Activated T-cell treated with anti-CD3 and anti-CD28 coated beads for 4 hours (primary cell): ENCODE measurements at places on chromosomes 6 and 20.

- DNase-seq = no peak
These were observed 51.6 kb upstream of the OGFRL1 start for GRCh38 chr6:71236926-71237434.

- DNase-seq = no peak
These were observed 70.8 kb upstream of the DYNLRB1 start for GRCh38 chr20:34445177-34446065.

DNA sequence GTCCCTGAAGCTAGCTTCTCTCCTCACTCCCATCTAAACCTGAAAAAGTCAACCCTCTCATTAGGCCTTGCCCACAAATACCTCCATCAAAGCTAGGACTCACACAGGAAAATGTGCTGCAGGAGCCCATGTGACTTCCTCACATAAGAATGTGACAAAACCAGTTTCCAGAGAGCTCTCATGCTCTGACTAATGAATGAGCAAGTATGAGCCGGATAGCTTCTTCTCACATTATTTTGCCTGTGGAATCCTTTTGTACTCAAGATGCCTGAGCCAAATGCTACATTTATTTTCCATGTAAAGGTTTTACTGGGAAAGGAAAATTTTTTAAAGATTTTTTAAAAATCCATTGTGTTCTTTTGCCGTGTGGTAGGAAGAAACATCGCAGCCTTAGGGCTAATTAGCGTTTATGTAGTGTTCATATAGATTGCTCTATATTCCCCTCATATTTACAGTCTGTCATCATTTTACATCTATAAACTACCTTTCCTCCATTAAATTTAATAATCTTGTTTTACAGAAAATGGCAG is 68.6 kb upstream of the CCN6 start:
- peak; percentile 29 for DNase-seq

DNA sequence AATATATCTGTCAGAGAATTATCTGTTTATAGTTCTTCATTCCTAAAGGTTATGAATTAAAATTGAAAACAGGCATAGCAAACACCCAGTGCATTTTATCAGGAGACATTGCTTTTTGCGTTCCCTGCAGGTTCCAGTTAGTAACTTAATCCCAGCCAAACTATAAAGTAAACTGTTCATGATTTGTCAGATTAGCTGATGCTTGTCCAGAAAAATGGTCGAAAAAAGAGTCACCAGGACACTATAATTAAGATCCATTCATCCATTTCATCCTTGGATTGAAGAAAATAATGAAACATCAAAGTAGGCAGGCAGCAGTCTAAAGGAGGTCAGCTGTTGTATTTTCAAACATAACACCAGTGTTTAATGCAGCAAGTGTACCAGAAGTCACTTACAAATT is 75.9 kb downstream of the EPHA7 start:
- DNase-seq = no peak

- DNase-seq = no peak
These were observed 89.1 kb upstream of the PHACTR3 start for GRCh38 chr20:59515013-59515905.

GRCh38 chr20:24868396-24868927 is 80.6 kb upstream of the CST7 start:
- DNase-seq = no peak

- DNase-seq = no peak
These were observed 378 bp upstream of the ERVFRD-1 start for GRCh38 chr6:11111769-11112437.

DNA sequence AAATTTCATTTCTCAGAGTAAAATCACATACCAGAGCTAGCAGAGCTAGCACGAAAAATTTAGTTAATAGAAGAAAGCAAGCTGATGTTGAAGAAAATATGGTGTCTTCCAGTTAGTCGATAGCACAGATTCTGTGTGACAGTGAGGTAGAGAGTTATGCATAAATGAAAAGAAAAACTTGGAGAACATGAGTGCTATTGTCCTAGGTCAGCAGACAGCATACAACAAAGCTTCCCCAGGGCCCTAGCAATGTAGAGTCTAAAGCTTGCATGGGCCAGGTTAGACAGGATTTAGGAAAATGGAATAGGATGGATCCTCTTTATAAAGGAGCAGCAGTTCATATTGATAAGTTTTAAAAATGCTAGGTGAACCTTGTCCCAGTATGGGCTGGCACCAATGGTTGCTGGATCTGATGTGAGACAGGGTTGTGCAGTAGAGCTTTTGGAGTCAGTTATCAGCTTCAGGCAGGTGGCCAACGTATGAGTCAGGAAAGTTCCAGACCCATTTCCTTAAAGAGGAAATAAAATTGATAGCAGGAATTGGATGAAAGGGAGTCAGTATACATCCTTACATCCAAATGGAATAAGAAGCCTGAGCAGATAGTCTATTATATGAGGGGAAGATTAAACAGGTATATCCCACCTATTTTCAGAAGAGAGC is 277.2 kb downstream of the FRK start:
- DNase-seq = no peak

- DNase-seq = no peak
These were observed 26.8 kb downstream of the MYT1 start for GRCh38 chr20:64191002-64191401.

DNA sequence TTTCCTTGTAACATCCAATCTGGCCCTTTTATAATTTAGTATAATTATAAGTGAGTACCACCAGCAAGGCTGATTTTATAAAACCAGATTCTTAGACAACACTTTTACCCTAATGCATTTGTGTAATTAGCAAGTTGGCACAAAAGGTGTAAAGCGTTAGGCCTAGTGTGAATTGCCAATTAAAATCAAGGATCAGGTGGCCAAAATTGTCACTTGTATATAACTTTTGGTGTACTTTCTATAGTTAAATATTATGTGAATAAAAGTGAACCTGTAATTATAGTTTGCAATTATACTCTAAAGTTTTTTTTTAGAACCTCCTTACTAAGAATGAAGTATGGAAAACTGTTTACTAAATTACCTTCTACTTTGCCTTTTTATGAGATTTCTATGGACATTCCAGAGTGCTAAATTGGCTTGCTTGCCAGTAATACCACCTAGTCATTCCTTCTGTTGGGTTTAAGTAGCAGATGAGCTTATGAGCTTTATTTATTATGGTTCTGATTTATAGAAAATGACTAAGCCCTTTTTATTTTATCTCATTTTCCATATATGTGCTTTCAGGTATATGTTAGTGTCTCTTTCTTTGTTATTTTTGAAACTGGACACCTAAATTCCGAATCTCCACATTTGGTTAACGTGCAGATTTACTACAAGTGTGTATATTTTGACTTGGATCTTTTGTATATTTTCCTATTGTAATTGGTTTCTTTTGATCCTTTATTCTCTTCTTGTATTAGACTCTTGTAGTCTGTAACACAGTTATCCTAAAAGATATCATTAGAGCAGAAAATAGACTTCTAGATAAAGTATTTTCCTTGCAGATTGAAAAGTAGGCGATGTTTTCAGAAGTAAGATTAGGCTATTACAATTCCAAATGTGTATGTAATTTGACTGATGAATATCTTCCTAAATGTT is 3.9 kb downstream of the STXBP5 start:
- no peak for DNase-seq

- DNase-seq = no peak
These were observed 54.7 kb downstream of the TRMT6 start for GRCh38 chr20:5895626-5896025.

GRCh38 chr6:36244641-36245280 is 25.1 kb upstream of the PNPLA1 start:
- no peak for DNase-seq

DNA sequence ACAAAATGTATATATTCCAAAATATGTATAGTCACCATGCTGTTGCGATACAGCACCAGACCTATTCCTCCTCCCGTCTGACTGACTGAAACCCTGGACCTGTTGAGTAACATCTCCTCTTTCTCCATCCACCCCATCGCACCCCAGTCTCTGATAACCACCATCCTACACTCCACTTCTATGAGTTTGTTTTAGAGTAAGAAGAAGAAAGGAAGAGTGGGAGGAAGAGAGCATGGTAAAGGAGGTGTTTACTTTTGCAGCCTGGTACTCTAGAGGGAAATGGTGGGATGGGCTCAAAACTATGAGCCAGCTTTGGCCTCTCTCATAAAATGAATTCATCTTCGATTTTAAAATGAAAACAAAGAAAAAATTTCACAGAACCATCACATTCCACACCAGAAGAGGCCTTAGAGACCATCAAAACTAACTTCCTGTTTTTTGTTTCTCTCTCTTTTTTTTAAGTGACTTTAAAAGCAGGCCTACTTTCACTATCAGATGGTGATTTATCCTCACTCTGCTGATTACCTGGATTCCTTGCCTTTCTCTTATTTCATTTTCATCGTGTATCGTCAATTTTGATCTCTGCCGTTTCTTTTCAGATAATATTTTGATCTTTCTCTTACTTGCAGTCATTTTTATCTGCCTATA is 16.8 kb upstream of the FUCA2 start:
- DNase-seq = no peak

GRCh38 chr6:25405442-25405841 is 126.3 kb downstream of the CARMIL1 start:
- no peak for DNase-seq

DNA sequence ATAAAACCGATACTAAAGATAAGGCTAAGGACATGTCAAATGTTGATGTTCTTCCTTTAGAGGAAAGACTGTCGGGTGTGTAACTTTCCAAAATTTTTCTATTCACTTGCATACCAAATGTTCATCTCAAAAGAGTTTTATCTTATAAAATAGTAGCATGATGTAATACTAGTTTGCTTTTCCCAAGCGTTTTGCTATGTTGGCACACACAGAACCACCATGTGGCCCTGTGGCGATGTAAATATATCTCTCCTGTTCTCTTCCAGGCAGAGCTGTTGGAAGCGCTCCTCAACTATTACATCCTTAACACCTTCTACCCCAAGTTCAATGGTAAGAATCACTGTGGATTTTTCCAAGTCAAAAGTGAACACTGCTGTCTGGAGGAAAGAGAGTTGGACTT is 26.5 kb downstream of the LBP start:
- DNase-seq = no peak

DNA sequence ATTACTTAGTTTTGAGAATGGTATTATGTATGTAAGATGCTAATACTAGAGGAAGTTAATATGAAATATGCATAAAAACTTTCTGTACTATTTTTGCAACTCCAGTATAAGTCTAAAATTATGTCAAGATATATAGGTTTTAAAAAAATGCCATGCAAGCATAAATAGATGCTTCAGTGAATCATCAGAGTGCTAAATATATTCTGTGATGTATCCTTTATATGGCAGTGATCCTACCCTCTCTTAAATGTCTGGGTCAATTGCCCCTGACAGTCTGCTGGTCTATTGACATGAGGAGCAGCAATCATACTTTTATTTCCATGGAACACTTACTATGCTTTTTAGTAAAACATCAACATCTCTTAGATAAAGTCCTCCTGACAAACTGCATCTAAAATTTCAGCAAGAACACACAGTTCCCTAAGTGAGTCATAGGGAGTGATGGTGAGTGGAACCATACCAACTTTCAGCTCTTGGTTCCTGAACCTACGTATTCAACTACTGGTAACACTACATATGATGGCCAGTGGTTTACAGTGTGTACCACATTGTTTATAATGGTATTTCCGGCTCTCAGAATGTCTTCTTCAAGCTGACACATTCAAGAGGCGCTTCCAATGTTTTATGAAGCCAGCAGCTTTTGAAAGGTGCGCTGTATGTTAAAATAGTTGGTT is 928.7 kb upstream of the GJE1 start:
- DNase-seq = no peak

GRCh38 chr20:51306081-51306480 is 236.4 kb downstream of the NFATC2 start:
- no peak for DNase-seq
